HT1080 (cell line): ENCODE measurements at places on chromosomes 7 and 10.

GRCh38 chr10:72658696-72659400, 33.0 kb upstream of the MICU1 start:
- no peak for DNase-seq

- no peak for DNase-seq
Observed at GRCh38 chr7:80968606-80969005, 49.8 kb upstream of the SEMA3C start.

GRCh38 chr7:140249036-140249806, 72.4 kb upstream of the KDM7A start:
- no peak for DNase-seq

DNA sequence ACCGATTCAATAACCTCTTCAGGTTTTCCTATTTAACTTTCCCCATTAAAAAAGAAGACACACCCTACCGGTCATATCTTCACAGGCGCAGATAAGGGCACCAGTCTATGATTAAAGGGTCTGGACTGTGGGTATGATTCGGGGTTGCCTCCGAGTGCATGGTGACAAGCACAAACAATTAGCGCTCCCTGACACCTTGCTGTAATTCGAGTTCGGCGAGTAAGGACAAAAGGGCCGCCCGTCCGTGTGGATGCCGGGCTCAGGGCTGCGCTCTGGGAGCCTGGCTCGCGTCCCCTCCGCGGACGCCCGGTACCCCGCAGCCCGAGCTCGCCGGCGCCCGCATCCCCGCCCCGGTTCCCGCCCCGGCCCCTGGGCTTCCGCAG, 111.9 kb upstream of the RHEB start:
- peak; percentile 54 for DNase-seq

DNA sequence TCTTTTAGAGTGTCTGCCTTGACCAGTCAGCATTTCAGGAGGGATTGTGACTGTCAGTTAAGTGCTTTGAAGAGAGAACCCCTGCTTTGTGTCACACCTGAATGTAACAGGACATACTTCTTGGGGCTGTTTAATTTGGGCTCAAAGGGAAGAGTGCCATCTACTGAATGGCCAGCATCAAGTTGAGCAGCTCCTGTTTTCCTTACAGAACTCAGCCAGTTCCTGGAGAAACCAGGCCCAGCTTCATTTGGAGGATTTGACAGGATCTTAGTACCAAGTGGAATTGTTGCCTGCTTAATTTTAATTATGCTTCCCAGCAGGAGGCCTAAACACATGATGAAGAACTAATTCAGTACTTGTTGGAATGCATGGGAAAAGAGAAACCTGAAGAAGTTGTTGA, 8.3 kb downstream of the ADD3 start:
- DNase-seq = peak; percentile 22

GRCh38 chr10:114652402-114653368, 5.4 kb downstream of the ABLIM1 start:
- DNase-seq = no peak

- DNase-seq = no peak
Observed at GRCh38 chr7:55296070-55296469, 69.1 kb upstream of the LANCL2 start.

- DNase-seq = no peak
Observed at GRCh38 chr10:61542596-61542995, 89.4 kb upstream of the TMEM26 start.

GRCh38 chr7:128783143-128783861, 7.7 kb upstream of the OPN1SW start:
- DNase-seq = peak; percentile 83

DNA sequence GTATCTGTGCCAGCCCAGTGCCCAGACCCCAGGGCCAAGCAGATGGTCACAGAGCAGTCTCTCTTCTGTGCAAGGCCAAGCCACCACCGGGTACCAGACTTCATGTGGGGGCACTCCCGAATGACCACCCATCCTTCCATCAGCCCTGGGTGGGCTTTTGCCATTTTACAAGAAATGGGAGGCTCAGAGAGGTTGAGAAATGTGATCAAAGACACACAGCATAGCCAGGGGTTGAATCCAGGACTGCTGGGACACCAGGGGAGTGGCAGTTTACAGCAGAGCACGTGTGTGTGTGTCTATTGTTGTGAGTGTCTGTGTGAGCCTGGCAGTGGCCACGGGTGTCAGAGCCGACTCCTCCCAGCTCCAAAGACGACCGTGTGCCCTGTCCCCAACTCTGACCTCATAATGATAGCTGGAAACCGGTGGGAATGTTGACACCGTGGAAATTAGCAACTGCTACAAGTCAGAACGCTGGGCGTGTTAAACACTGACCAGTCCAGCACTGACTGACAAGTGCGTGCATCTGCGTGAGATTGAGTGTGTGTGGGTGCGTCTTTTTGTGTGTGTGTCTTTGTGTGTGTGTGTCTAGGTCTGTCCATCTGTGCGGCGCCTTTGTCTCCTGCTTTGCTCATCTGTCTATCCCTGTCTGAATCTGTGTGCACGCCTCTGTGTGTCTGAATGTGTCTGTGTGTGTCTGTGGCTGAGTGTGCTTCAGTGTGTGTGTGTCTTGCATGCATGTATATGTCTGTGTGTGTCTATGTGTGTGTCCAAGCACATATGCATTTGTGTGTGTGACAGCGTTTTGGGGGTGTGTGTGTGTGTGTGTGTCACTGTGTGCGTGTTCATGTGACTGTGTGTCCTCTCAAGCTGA, 17.2 kb upstream of the SLC29A4 start:
- DNase-seq = no peak

DNA sequence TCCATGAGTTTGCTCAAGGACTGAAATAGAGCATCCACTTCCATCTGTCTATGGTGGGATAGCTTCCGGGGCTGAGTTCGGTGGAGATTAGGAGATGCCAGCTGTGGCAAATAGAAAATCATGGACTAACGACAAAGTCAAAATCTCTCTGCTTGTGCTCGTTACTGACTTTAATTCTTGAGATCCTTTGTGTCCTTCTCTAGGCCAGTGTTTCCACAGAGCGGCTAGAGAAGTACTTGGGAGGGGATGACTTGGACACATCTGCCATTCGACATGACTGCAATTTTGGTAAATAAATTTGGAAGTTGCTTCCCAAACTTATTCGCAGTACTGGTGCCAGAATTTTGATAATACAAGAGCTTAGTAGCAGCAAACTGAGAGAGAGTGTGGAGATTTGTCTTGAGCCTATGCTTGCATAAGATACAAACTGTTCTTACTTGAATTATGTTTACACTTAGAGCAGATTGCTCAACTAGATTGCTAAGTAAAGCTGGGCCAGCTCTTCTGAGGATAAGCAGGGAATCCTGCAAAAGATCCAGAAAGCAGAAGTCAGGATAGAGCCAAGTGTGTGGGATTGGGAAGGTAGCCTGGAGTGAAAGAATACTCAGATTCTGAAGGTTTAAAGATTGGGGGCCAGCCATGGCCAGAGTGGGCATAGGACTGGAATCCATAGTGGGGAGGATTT, 27.6 kb downstream of the ABCC2 start:
- no peak for DNase-seq

DNA sequence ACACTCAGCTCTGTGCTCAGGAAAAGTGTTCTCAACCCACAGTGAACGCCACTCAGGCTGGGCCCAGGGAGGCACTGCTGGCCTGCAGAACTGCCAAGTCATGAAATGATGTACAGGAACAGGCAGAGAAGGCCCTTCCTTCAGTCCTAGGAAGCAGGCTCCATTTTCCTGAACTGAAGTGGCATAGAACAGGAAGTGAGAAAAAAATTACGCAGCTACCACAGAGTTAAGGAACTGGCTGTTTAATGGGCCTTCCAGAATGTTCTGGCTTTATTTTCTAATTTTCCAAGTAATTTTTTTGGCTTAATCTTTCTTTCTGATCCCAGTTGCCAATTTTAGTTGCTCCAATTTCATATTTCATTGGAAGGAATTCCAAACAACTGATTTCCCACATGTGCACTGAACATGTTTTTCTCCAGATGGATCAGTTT, 39.3 kb downstream of the LRRC18 start:
- DNase-seq = no peak

GRCh38 chr7:157906583-157906982, 569.8 kb downstream of the DNAJB6 start:
- no peak for DNase-seq

- no peak for DNase-seq
Observed at GRCh38 chr10:100709146-100710082, 36.0 kb upstream of the PAX2 start.

DNA sequence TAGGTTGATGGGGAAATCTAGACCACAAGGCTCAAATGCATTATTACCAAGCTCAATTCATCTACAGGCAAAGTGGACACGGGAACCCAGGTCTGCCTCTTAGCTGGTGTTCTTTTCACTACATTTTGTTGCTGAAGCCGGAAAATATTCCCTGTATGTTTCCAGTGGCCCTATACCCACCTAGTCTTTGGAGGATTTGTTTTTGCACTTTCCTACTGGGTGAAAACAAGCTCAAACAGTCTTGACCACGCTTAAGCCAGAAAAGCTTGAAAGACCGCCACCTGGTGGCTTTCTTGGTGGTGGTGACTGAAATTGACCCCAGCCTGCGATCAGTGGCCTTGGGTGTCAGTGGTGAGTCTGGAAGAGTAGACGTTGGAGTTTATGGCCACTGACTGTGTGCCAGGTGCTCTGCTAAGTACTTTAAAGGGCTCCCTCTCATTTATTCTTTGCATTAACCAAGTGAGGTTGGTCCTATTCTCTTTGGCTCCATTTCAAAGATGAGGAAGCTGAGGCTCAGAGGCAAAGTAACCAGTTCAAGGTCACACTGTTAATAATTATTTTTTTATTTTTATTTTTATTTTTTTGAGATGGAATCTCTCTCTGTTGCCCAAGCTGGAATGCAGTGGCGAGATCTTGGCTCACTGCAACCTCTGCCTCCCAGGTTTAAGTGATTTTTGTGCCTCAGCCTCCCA, 11.1 kb upstream of the CRTAC1 start:
- DNase-seq = peak; percentile 49

DNA sequence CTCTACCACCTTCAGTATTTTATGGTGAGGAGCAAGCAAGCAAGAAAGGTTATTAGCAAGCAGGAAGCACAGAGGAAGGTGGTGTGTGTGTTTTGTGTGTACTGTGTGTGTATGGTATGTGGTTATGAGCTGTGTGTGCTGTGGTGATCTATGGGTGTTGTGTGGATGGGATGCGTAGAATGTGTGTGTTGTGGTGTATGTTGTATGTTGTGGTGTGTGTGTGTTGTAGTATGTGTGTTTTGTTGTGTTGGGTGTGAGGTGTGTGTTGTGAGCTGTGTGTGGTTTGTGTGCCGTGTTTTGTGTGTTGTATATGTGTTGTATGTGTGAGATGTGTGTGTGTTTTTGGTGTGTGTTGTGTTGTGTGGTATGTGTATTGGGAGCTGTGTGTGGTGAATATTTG, 16.8 kb upstream of the IGFBP3 start:
- DNase-seq = no peak

DNA sequence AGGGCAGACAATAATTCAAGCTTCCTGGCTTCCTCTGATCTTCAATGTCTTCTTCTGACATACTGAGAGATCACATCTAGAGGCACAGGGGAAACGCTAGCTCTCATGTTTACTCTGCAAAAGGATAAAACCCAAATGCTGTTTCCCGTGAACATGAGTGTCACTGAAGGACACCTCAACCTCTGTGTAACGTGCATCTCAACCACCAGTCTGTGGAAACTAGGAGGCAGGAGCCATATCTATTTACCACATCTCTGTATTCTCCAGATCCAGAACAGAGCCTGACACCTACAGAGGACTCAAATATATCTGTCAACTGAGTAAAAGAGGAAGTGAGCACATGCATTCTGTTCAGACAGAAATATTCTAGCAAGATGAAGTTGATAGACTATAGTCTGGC, 140.3 kb upstream of the TARP start:
- DNase-seq = no peak

GRCh38 chr7:22333680-22334141, 23.2 kb downstream of the RAPGEF5 start:
- DNase-seq = no peak

DNA sequence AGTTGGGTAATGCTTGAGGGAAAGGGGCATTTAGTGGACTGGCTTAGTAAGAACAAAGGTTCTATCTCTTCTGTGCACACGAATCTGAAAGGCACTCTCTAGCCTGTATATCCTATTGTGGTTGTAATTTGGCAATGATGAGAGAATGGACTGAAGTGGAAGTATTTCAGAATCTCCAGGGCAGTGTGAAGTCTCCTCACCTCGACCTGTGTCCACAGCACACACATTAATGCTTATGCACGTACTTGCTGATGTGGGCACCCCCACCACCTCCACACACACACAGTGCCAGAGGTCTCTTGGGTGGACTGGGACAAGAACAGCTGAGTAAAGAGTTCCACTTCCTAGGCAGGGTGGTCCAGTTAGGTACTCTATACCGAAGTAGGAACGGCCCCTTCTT, 6.9 kb downstream of the SMC3 start:
- DNase-seq = no peak

GRCh38 chr7:151424799-151425198, 15.0 kb upstream of the WDR86 start:
- no peak for DNase-seq

DNA sequence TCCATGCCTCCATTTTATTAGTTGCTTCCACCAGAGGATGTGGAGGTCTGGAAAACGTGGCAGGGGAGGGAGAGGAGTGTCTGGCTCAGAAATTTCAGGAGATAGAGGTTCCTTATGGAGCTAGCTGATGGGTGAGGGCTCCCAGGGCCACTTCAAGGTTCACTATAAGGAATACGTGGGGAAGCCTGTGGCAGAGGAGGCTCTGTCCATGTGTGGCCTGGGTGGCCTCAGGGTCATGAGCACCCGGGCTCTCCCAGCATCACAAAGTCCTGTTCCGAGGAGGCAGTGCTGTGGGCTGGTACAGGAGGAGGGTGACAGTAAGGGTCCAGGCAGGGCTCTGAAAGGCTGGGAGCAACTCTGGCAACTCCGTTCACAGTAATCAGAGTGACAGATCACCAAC, 24.6 kb downstream of the ARHGAP22 start:
- no peak for DNase-seq

DNA sequence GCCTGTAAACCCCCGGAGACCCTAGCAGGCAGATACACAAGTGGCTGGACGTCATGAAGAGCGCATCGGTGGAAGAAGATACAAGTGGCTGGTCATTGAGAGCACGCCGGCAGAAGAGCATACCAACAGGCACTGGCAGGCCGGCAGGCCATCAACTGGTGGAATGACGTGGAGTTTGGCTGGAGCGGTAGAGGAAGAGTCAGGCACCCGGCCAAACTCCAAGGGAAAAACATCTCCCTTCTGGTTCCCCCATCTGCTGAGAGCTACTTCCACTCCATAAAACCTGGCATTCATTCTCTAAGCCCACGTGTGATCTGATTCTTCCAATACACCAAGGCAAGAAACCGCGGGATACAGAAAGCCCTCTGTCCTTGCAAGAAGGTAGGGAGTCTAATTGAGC, 113.4 kb upstream of the NPSR1 start:
- no peak for DNase-seq

GRCh38 chr7:95589031-95589430, 7.3 kb downstream of the PDK4 start:
- no peak for DNase-seq

- no peak for DNase-seq
Observed at GRCh38 chr7:48180981-48181380, 9.7 kb downstream of the ABCA13 start.

GRCh38 chr7:3943779-3944520, 642.9 kb downstream of the SDK1 start:
- DNase-seq = no peak

GRCh38 chr10:63434866-63435854, 30.6 kb downstream of the JMJD1C start:
- no peak for DNase-seq

GRCh38 chr10:112721080-112721698, 228.9 kb upstream of the TCF7L2 start:
- peak; percentile 48 for DNase-seq
